ENCODE measurements at places on chromosomes 4 and X.

GRCh38 chr4:15649914-15650545 is 5.1 kb downstream of the FBXL5 start:
- no peak for DNase-seq

GRCh38 chr4:5128569-5128968 is 77.3 kb downstream of the STK32B start:
- DNase-seq, result no peak

DNA sequence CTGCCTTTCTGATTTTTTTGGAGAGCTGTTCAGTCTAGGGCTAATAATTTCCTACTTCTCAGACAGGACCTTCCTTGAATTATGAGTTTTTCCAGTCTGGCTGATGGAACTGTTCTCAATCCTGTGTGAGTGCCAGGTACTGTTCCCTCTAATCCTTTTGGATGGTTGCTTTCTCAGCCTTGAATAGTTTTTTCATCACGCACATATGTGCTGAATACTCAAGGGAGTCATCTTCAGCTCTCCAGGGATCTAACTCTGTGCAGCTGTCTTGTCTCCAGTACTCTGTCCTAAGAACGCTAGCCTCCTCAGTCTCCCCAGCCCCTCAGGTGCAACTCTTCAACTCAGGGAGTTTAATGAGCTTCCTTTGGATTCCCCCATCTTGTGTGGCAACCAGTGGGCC is 93.2 kb downstream of the GASK1B start:
- no peak for DNase-seq

GRCh38 chrX:136588036-136588435 is 56.0 kb downstream of the VGLL1 start:
- DNase-seq, result no peak

GRCh38 chrX:110853610-110854009 is 58.0 kb upstream of the CHRDL1 start:
- DNase-seq, result no peak

GRCh38 chr4:102612824-102613366 is 111.7 kb downstream of the NFKB1 start:
- DNase-seq, result no peak

DNA sequence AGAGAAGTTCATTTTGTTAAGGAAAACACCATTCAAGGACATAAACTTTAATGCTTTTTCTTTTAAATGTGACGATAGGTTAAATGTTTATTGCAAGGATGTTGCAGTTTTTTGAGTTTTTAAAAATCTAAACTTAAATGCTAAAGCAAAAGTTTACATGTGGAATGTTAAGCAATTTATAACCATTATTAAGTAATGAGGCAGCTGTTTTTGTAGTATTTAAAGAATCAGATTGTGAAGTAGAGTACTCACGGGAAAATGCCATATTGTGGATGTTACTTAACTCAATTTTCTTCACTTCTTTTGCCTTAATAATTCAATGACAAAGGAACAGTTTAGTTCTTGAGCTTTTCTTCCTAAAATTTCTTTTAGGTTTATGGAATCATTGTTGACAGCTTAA is 43.5 kb downstream of the UBE2K start:
- DNase-seq, result no peak

GRCh38 chr4:74671080-74671698 is 123.1 kb downstream of the BTC start:
- no peak for DNase-seq

GRCh38 chr4:51833236-51833635 is 9.7 kb upstream of the DCUN1D4 start:
- no peak for DNase-seq

DNA sequence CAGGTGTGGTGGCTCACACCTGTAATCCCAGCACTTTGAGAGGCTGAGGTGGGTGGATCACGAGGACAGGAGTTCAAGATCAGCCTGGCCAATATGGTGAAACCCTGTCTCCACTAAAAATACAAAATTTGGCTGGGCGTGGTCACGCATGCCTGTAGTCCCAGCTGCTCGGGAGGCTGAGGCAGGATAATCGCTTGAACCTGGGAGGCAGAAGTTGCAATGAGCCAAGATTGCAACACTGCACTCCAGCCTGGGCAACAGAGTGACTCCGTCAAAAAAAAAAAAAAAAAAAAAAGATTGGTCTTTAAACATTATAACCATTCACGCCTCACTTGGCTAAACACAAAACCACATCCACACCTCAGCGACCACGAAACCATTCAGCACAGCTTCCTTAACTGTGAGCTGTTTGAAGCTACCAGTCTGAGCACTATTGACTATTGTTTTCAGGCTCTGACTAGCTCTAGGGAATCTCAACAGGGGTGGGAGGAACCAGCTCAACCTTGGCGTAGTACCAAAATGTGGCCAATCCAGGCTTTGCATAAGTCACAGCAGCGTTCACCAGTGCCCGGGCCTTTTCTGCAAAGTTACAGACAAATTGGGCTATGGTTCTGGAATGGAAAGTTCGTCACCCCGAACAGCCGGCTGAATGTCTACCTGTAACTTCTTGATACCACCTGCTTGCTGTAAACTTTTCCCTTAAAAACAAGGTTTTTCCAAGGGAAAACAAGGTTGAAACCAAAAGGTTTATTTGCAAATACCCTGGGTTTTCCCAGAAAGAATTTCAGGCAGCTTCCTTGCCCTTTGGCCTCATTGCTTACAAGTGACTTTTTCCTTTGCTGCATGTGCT is 73.6 kb upstream of the DHX15 start:
- no peak for DNase-seq

DNA sequence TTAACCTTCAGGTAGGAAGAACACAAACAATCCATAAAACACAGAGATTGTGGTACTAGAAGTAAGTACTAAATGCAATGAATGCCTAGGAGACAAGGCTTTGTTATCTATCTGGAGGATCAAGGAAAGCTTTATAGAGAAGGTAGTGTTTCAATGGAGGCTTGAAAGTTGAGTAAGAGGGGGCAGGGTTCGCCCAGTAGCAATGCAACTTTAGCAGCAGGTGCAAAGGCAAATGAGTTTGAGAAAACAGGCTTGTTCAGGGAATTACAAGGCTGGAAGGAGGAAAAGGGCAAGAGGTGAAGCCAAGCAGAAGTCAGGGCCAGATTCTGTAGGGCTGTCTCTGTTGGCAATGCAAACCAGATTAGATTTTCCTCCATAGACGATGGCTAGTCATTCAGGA is 35.5 kb upstream of the AMELX start:
- no peak for DNase-seq

GRCh38 chr4:139760567-139760966 is 94.9 kb downstream of the MGST2 start:
- no peak for DNase-seq

DNA sequence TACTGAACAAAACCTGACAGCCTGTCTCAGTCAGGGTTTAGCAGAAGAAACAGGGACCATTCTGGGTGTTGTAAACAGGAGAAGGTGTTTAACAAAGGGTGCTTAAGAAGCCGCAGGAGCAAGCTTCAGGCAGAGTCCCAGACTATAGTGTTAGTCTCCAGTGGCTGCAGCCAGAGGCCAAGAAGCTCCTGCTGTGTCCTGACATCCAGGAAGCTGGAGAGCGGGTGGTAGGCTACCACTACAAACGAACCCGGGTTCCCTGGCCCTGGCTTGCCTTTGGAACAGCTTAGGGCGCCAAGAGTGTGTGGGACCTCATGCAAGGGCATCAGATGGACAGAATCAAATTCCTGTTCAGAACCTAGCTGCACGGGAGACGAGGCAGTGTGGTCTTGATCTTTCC is 27.9 kb downstream of the TKTL1 start:
- no peak for DNase-seq

DNA sequence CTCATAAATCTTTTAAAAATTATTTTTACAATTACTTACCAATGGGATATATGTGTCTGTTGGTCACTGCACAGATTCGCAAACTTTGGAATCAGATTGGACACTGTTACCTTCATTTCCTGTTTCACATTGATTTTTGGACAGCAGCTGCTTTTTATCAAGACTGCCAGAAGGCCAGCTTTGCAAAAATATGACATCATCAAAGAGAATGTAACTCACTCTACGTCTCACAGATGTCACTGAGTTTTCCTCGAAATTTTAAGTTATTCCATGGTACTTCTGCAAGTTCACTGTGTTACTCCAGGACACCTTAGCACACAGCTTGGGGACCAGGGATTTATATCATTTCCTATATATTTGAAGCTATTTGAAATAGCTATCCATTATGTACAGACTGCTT is 31.8 kb upstream of the MAGEB2 start:
- no peak for DNase-seq

GRCh38 chr4:88720451-88721428 is 23.1 kb upstream of the NAP1L5 start:
- DNase-seq, result no peak

- DNase-seq, result peak; percentile 32
Measured at GRCh38 chr4:37976991-37977470, 16.8 kb downstream of the PTTG2 start.

DNA sequence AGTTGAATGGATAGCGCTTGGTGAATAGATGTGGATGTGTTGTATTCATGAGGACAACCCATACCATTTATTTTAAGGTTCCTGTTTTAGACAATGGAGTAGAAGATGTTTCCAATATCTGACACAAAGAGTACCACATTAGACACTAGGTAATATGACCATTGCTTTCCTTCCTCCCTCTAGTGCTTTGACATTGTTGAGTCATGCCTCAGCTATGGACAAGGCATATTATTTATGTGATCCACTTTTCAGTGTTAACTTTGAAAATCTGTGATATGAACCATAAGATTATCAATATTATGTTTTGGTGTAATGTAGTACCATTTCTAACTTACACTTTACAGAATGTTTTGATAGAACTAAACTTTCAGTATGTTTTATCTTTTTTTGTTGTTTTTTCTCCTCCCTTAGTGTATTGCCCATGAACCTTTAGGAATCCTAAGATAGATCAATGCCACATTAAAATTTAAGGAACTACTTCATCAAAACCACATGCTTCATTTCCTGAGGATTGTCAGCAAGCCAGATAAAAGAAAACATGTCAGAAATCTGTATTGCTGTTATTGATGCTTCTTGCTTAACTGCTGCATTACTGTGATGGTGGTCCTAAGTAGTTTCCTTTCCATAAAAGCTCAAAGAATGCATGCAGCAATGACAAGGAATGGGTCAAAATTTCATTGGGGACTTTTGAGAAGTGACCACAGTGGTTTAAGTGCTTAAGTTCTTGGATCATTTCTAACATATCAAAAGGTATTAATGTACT is 105.0 kb downstream of the PCDH7 start:
- no peak for DNase-seq

GRCh38 chr4:32631831-32632230 is 1911.7 kb downstream of the PCDH7 start:
- no peak for DNase-seq

DNA sequence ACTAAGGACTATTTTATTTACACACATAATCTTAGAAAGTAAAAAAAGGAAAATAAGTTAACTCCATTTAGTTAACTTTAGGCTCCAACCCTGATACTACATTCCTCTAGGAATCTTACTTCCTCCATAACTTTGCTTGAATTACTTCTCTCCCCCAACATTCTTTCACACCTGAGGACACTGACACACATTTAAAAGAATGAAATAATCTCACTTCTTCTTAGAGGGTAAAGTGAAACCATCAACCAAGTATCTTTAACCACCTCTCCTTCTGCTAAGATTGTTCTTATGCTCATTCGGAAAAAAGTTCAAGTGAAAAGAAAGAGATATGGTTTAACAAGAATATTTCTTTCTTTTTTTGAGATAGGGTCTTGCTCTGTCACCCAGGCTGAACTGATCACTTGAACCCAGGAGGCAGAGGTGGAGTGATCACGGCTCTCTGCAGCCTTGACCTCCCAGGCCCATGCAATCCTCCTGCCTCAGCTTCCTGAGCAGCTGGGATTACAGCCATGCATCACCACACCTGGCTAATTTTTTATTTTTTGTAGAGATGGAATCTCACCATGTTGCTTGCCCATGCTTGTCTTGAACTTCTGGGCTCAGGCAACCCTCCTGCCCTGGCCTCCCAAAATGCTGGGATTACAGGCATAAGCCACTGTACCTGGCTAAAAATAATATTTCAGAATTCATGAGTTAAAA is 28.5 kb downstream of the SLC25A4 start:
- no peak for DNase-seq

DNA sequence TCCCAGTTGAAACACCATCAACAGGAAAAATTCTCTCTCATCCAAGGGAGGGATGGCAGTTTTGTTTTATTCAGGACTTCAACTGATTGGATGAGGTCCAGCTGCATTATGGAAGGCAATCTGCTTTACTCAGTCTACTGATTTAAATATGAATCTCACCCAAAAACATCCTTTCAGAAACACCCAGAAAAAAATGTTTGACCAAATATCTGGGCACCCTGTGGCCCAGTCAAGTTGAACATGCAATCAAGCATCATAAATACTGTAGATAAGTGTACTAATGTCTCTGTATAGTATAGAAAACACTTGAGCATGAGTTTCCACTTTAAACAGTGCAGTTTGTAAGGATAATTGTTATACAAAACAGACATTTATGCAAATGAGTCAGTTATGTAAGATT is 753.2 kb downstream of the ARAP2 start:
- DNase-seq, result no peak

DNA sequence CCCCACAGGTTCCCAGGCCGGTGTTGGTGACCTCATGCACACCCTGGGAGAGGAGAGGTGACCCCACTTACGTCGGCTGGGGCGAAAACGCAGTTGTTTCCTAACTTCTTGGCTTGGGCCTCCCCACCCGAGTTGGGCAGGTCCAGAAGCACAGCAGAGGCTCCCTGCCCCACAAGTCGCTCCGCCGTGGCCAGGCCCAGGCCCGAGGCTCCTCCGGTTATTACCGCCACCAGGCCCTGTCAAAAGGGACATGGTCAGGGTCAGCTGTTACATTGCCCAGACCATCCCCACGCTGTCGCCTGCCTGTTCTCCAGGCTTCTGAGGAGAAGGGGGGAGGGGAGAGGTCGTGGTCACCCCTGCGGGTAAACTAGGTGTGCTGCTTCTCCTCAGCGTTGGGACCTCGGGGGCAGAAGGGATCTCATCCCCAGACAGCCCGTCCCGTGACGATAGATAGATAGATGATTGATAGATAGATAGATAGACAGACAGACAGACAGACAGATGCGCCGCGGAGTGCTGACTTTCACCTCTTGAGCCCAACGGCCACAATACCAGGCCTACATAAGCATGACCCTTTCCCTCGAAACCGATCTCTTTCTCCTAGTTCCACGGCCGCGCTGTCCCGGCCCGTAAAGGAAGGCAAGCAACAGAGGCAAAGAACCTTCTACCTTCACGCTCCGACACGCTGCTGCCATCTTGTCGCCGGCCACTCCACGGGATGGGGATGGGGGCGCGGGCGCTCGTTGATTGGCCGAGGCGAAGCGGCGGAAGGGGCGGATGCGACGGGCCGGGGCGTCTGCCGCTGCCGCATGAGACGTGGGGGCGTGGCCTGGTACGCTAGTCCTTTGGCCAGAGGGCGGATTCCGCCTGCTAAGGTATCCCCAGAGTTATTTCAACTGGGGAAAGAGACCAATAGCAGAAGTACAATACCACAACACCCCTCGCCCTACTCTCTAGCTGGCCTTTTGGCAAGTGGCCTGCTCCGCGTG is at the start of gene HSD17B10:
HSD17B10 (minus strand) TSS at position 720 of the 989 bp plus-strand sequence; CDS start at position 695, 25 bp downstream.
- peak; percentile 16 for DNase-seq

DNA sequence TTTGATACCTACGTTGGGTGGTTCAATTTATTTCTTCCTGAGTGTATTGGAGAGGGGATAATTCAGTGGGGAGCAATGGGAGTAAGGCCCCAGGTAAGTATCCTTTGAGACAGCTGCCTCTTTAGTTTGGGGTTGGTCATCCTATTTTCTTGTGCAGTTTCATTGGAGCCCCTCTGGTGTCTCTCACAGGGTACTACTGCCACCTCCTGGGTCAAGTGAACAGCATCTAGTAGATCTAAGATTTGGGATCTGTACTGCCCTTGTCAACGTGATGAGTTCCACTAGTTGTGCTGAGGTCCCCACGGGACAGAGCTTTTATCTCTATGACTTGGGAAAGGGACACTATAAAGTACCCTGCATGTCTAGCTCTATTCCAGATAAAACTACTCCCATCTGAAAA is 80.6 kb downstream of the PBDC1 start:
- peak; percentile 11 for DNase-seq
